ENCODE measurements at places on chromosomes 7 and 10. TPM values are rescaled to one million over a fixed set of nuclear protein-coding genes. Genes with fewer than 3 reads are reported as not detected.
A peak's percentile ranks its signal among the peaks of the same experiment; 100 is the strongest.

HACD1 gene
- total RNA-seq = 2.7 TPM

SCIN gene
- total RNA-seq = 6.6 TPM

FERD3L gene
- not detected for total RNA-seq

ARHGEF5 gene
- 73.7 TPM for total RNA-seq

GATA3 gene
- 303 TPM for total RNA-seq

CADPS2 gene
- total RNA-seq = 11.6 TPM

PCLO gene
- total RNA-seq = 4.0 TPM

- no peak for DNase-seq
These were observed 57.9 kb upstream of the GTF2IRD1 start for GRCh38 chr7:74395745-74396311.

DNA sequence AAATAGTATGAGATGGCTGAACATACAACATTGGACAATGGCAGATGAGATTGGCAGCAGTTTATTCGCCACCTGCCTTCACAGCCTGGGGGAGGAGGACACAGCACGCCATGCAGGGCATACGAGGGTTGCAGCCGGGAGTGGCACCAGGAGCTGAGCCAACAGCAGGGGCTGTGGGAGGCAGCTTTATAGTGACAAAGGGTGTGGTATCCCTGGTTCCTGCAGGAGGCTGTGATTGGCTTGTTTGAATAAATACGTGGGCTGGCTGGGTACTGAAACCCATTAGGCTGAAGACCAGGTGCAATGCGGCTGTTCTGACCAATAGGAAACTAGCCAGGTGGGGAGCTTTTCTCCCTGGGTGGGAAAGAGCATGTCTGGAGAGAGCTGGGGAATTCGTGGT, 68.9 kb upstream of the LEP start:
- peak; percentile 78 for DNase-seq

GRCh38 chr10:97763411-97763810, 8.4 kb downstream of the SFRP5 start:
- DNase-seq = no peak

DNA sequence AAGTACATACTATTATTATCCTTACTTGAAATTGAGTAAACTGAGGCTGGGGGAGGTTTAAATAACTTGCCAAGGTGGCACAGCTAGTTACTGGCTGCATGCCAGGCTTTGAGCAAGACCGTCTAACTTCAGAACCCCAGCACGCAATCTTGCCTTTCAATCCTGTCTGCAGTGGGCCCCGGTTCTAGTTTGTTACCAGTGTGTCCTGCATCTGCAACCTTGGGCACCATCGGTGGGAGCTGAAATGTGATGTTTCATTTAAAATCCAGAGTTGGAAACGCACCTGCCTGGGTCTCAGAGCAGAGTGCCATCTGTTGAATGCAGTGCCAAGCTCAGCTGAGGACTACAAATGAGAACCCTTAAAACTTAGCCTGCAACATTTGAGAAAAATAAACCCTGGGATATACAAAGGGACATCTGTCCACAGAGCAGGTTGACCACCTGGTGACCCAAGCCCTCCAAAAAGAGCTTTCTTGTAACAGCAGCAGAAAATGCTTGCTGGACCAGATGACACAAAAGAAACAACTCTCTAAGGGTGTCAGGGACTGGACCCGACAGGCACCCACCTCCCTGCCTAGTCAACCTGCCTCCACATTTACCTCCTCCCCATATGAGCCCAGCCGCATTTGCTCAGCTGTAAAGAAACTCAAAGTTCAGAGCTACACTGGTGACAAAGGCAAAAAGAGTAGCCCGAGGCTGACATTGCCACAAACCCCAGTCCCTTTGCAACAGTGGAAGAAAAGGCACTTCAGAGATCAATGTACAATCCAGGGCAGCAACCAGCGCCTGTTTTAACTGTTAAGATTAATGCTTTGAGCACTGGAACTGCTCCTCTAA, 1.7 kb downstream of the SH3PXD2A start:
- no peak for DNase-seq

GRCh38 chr7:114944745-114945625, 23.1 kb downstream of the MDFIC start:
- peak; percentile 89 for DNase-seq

DNA sequence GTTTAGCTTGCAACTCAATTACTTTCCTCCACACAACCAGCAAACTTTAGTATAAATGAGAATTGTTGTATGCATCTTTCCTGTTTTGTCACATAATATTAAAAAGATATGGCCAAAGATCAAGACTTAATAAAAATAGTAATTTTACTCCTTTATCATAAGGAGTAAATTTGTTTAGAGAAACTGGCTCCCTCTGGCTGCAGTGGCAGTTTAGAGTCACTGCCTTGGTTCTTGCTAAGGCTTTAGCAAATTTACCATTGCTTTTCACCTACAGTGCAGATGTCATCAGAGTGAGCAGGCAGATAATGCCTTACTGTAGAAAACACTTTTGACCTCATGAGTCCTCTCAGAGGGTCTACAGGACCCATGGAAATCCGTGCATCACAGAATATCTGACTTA, 2.6 kb downstream of the PRPF18 start:
- DNase-seq = no peak

- no peak for DNase-seq
These were observed 143.2 kb downstream of the SRPK2 start for GRCh38 chr7:105245398-105246114.

- no peak for DNase-seq
These were observed 343.0 kb upstream of the PODXL start for GRCh38 chr7:131899271-131900030.

All from lower leg skin (tissue), 4 donors.